Activated T-helper 1 cell treated with anti-CD3 and anti-CD28 coated beads, Interleukin-2, amount 50 U/mL, for 16 hours (primary cell): ENCODE measurements at places on chromosomes 12 and 14.

DNA sequence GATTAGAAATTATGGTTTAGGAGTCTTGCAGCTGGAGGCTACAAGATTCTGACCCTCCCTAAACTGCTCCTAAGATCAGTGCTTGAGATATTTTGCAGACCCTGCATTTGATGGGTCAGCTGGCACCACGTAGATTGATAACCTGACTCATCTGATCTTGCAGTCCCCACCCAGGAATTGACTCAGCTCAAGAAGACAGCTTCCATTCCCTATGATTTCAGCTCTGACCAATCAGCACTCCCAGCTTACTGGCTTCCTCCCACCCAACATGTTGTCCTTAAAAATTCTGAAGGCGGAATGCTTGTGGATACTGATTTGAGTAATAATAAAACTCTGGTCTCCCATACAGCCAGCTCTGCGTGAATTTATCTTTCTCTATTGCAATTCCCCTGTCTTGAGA is 23.2 kb upstream of the MTHFD1 start:
- no peak for DNase-seq

- no peak for DNase-seq
These were observed 218.7 kb downstream of the DIO2 start for GRCh38 chr14:79992407-79993198.

GRCh38 chr12:93091886-93092648 is 163.0 kb upstream of the EEA1 start:
- no peak for DNase-seq

- peak; percentile 57 for DNase-seq
These were observed 805.4 kb downstream of the VRK1 start for GRCh38 chr14:97602438-97603117.

- DNase-seq = no peak
These were observed 78.0 kb downstream of the PRKCH start for GRCh38 chr14:61399365-61399764.

DNA sequence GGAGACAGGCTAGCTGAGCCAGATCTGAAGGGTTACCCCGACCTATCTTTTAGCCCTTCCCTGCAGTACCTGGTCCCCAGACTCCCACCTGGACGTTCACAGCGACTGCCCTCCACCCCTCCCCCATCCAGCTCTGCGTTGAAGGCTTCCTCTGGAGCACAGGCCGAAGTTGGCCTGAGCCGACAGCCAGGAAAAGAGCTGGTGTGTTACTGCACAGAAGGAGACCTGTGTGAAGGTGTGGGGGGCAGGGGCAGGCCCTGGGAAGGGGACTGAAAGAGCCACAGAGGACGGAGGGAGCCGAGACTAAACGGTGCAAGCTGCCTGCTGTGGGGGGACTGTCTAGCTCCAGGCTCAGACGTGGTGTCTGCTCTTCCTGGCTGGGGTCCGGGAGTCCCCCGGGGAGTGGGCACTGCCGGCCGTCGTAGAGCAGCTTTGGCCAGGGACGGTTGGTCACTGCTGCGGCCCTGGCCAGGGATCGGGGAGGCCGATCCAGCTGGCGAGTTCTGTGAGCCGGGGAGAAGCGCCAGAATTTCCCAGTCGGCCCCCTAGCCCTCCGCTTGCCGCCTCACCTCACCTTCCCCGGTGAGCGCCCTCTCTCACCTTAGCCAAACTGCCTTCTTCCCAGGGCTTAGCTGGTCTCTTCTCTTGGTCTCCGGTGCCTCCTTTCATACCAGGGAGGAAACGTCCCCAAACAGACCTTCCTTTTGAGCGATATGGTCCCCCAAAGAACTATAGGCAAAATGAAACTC is 899 bp upstream of the COL2A1 start:
- DNase-seq = no peak

- no peak for DNase-seq
These were observed 586.6 kb upstream of the NOVA1 start for GRCh38 chr14:27184427-27184826.

DNA sequence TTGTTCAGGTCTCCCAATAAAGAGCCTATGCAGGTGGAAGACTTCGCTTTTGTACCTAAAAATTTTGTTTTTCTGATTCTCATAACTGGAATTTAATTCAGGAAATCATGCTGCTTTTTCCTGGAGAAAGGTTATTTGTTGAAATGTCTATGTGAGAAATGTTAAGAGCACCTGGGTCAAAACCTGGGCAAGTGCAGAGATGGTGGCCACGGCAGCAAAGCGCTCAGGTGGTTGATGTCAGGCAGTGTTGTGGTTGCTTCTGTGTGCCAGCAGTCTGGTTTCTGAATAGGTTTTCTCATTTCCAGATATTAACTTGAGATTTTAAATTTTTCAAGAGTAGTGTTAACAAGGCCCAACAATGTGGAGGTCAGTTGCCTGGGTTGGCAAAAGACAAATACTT is 96.2 kb downstream of the ESR2 start:
- DNase-seq = no peak

GRCh38 chr14:22549981-22550673 is 38.9 kb downstream of the DAD1 start:
- DNase-seq = no peak

GRCh38 chr14:23148591-23149249 is 29.7 kb upstream of the CEBPE start:
- DNase-seq = no peak

GRCh38 chr12:100326208-100326607 is 30.7 kb upstream of the SLC17A8 start:
- no peak for DNase-seq

DNA sequence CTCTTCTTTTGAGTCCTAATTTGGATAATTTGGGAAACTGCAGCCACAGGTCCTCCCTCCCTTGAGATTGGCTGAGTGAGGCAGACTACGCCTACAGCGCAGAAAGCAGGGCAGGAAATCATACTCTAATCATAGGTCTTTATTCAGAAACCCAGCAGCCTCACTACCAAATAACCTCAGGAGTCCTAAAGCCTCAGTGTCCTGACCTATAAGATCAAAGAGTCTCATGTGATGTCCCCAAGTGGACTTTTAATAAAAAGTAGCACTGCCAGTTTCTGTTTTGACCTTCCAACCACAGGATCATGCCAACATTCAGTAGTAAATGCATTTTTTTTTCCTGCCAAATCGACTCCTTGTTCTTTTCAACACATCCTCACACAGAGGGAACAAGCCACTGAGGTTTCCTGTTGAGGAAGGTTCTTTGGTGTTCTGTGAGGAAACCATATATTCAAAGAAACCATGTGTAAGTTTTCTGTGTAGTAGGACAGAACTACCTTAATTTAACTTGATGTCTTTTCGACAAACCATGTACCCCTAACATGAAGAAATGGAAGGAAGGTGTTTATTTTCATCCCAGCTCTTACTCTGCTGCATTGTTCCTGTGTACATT is 72.2 kb downstream of the VCPKMT start:
- DNase-seq = no peak

DNA sequence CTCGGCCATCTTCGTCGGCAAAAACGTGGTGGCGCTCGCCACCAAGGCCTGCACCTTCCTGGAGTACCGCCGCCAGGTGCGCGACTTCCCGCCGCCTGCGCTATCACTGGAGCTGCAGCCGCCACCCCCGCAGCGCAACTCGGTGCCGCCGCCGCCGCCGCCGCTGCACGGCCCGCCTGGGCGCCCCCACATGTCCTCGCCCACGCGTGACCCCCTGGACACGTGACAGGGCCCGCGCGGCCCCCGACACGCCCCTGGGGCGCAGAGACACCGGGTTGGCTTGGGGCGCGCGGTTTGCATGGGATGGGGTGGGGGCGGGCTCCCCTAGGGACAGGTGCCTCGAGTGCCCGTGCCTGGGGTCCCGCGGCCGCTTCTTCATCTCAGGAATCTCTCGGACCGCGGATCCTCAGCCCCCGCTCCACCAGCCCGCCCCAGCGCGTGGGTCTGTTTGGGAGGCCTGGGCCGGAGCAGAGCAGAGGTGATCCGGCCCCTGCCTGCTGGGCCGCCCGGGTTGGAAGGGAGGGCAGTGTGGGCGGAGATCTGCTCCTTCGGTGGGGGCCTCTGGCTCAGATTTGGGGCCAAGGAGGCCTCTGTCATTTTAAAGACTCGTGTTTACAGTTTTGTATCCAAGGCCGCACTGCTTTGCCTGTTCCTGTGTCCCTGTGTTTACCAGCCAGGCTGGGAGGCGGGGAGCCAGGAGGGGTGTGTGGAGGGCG is 3.3 kb downstream of the TMEM121 start:
- no peak for DNase-seq

DNA sequence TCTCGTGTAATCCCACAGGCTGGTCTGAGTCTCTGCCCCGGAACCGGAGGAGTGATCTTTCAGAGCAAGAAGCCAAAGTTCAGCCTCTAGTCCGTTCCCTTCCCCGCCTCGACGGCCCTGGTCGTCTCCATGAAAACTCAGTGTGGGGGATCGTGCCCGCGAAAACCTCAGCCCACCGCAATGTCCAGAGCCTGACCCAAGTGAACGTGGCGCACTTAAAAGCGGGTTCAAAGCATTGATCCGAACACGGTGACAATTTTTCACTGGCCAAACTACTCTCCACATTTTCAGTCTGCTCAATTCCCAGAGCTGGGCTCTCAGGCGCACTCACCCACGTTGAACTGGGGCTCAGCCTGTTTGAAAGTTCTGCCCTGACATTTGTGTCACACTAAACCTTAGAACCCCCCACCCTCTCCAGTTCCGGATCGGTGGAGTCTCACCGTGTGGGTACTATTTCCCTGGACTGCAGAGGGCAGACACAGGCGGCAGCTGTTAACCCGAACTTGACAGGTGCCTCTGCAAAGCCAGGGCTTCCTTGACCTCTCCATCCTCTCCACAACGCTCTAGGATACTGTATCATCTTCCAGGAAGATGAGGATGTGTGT is 886 bp upstream of the PRICKLE1 start:
- DNase-seq = no peak

GRCh38 chr14:26929361-26929760 is 331.5 kb upstream of the NOVA1 start:
- no peak for DNase-seq

GRCh38 chr12:10027311-10027710 is 3.2 kb upstream of the CLEC9A start:
- no peak for DNase-seq

DNA sequence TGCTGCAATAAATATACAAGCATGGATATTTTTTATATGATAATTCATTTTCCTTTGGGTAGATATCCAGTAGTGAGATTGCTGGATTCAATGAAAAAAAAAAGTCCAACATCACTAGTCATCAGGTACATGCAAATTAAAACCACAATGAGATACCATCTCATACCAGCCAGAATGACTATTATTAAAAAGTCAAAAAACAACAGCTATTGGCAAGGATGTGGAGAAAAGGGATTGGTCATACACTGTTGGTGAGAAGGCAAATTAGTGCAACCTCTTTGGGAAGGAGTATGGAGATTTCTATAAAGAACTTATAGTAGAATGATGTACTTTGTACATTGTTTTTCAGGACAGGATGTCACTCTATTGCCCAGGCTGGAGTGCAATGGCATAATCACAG is 531.2 kb upstream of the MGAT4C start:
- DNase-seq = no peak

GRCh38 chr12:42216737-42217136 is 21.3 kb downstream of the YAF2 start:
- no peak for DNase-seq

DNA sequence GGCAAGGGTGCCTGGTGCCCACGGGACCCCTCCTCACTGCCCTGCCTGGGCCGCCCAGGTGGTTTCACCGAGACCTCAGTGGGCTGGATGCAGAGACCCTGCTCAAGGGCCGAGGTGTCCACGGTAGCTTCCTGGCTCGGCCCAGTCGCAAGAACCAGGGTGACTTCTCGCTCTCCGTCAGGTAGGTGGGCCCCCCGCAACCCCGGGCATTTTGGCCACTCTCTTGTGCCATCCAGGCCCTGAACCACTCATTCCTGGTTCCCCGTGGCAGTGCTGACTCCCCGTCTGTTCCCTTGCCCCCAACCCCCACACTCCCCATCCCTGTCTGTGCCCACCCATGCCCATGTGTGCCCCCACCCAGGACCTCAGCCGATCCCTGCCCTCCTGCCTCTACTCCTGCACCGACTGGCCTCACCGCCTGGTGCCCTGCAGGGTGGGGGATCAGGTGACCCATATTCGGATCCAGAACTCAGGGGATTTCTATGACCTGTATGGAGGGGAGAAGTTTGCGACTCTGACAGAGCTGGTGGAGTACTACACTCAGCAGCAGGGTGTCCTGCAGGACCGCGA is 480 bp downstream of the PTPN6 start:
- no peak for DNase-seq

DNA sequence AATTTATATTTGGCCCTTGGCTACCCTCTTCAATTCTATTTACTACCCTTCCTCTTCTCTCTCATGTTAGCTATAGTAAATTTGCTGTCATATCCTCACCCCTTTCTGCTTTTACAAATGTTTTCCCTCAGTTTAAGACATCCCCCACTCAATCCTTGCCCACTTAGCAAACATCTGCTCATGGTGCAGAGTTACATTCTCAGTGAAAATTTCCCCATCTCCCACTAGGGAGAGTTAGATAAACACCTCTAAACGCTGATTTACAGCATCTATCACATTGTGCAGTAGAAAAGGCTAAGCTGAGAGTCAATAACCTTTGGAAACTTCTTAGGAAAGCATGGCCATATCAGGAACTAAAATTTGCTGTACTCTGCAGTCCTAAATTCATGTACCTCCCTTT is 69.0 kb downstream of the DENND5B start:
- DNase-seq = no peak

DNA sequence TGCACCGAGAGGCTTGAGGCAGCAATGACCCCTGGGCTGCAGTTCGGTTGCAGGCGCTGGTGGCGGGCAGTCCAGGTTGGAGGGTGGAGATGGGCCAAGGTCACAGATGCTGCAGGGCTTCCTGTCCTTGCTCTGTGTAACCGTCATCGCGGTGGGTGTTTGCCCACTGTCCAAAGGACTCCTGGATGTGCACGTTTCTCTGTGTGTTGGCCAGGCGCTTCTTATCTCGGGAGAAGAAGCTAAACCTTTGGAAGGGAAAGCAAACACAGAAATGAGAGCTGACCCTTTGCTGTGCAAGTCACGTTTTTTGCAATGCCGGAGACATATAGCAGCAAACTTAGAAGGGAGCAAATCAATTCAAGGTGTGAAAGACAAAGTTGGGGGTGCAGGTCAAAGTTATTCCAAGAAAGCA is 14.5 kb downstream of the SNRNP35 start:
- no peak for DNase-seq

DNA sequence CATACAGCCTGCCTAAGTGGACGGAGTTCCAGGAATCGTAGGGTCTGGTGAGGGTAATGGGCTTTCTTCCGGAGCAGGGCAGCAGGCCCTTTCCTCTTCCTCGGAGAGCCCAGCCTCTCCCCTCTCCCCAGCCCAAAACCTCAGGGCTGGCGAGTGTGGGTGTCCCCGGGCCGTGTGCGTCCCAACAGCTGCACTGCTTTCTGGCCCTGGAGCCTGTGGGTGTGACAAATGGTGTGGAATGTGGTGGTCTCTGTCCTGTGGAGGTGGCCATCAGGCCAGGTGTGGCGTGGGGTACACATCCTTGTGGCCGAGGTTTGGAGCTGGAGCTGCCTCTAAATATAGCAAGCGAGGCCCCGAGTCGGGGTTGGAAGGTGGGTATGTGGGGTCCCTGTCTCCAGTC is 8.5 kb downstream of the ORAI1 start:
- DNase-seq = no peak

DNA sequence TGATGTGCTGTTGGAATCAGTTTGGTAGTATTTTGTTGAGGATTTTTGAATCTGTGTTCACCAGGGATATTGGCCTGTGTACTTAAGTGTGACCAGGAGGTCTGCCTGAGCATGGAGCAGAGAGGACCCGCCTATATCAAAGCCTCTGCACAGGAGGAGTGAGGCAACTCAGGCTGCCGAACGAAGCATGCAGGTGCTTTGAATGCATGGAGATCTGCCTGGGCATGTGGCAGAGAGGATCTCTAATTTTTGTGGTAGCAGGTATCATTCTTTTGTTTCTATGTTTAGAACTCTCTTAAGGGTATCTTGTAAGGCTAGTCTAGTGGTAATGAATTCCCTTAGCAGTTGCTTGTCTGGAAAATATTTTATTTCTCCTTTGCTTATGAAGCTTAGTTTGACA is 26.9 kb downstream of the RAB3IP start:
- no peak for DNase-seq
